Stimulated activated CD4-positive, alpha-beta T cell treated with anti-CD3 and anti-CD28 coated beads, Interleukin-2, amount 100 ng/mL, for 24 hours (primary cell): ENCODE measurements at places on chromosomes 11 and 22.
A peak's percentile ranks its signal among the peaks of the same experiment; 100 is the strongest.

GRCh38 chr22:18075720-18076497 lies 1.9 kb upstream of the PEX26 start:
- peak; percentile 29 for DNase-seq

DNA sequence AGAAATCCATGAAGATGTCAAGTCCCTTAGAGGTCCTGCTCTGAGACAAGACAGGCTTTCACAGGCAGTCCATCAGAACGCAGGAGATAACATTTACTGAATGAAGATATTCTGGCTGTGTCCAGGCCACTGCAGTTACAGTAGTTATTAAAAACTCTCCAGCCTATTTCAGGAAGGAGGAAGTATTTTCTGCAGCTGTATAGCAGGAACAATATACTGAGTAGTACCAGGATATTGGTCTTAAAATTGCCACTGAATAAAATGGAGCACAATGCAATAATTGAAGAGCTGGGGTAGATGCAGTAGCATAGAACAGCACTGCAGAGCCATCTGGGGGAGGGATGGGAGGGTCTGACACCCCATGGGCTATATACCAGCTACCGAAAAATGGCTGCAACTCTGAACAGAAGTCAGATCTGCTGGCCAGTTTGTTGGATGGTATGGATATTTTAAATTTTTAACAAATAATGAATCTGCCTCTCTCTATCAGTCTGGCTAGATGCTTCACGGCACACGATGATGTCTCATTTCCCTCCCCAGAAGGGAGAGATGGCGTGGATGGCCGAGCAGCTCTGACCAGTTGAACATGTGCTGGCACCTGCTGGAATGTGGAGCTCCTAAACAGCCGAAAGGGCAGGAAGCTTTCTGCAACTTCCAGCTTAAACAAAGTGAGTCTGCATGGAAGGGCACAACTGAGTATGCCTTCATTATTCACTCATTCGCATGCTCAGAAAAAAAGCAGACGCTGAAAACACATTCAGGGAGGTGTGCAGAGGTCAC lies 342.1 kb upstream of the SYN3 start:
- DNase-seq: no peak

GRCh38 chr22:46856661-46857060 lies 94.2 kb downstream of the TBC1D22A start:
- DNase-seq: no peak

DNA sequence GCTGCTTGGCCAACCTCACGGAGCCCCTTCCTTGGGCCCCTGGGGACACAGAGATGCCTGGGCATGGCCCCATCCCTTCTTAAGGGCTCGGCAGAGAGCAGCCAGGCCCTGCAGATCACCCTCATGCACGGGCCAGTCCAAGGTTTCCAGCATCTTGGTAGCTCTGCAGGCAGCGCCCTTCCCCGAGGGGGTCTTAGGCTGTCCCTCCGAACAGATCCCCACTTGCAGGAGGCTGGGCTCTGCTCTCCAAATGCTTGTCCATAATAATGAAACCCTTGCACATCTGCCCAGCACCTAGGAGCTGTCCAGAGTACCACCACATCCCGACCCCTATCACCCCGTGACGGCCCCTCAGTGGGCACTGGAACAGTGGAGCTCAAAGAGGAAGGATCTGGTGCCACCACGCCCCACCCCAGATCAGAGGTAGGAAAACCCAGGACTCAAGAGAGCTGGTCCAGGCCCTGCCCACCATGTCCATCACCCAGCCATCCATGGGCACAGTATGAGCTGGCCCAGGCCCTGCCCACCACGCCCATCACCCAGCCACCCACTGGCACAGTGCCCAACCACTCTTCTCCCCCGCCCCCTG lies 92.5 kb upstream of the PRR5 start:
- no peak for DNase-seq

DNA sequence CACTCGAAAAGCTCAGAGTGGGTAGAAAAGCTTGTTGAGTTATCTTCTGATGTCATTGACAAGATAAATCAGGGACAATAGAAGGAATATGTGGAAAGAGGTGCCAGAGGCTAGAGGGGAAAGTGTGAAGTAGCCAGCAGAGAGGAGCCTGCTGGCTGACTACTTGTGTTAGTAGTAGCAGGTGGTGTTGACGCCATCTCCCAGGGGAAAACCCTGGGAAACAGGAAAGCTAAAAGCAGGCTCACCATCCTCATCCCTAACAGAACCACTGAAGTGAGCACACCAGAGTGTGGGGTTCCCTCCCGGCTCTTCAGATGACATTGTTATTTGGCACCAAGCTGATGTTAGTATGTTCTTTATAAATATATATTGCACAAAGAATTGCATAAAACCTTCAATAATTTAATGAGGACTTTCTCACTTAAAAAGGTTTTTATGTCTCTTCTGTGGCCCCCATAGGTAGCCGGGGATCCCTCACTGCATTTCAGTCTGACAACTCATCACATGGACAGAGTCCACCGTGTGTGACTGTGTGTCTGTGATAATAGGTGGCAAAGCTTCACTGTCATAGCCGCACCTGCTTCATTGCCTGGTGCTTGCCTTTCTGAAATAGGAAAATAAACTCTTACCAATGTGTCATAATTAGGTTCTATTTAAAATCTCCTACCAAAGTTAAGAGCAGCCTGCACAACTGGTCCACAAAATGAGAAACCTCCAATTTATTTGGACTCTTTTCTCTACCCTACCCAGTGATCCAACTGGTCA lies 63.2 kb upstream of the TOP3B start:
- DNase-seq: no peak

GRCh38 chr22:50737728-50738648 lies at the start of gene ACR:
Gene ACR, plus strand, starts transcription at chr22:50738204. Its CDS starts 32 bp downstream, at chr22:50738236.
- peak; percentile 13 for DNase-seq

DNA sequence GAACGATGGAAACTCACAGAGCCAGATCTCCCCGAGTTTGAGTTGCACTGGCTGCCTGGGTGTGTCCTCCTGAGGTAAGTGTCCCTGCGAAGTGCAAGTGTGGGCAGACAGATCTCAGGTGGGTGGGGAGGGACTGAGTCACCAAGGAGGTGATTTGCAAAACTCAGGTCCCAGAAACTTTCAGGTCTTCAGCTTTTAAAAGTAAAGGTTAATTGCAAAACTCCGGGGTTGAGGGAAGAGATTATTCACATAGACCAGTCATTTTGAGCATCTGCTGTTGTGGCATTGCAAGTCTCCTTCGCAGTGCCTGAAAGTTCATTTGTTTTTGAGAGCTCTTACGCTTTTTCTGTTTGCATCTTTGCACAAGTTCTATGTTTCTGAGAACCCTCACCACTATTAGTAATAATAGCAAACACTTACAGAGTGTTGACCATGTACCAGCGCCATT lies 7.1 kb downstream of the CD44 start:
- peak; percentile 79 for DNase-seq

- no peak for DNase-seq
Observed at GRCh38 chr11:84468235-84468634, 1158.9 kb downstream of the DLG2 start.
